ENCODE measurements at places on chromosomes 2 and 18. TPM values are rescaled to one million over a fixed set of nuclear protein-coding genes. Genes with fewer than 3 reads are reported as not detected.

DNA sequence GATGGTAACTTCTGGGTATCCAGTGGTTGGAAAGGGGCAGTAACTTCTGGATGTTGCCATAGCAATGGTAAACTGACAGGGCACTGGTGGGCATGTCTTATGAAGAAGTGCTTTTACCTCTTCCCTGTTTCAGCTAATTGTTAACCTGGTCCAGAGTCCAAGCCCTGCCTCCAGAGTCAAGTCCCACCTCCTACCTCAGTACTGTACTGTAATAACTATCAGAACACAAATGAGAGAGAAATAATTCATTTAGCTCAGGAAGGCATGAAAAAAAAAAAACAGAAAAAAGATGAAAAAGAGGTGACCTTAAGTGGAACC, 237.0 kb downstream of the ZNF804A start:
- no peaks in the 10 kb centered on the region for H3K4me1 ChIP-seq
- H3K4me3 ChIP-seq = no peak overlapping the region
- DNase-seq = no peak
- no peak overlapping the region for H3K27ac ChIP-seq

GRCh38 chr18:32730620-32731091, 42.2 kb downstream of the KLHL14 start:
- H3K4me3 ChIP-seq = no peak overlapping the region
- H3K4me1 ChIP-seq = no peaks in the 10 kb centered on the region
- H3K27me3 ChIP-seq = no peaks in the 10 kb centered on the region
- H3K27ac ChIP-seq = no peak overlapping the region
- H3K36me3 ChIP-seq = peaks cover 2% of the 10 kb centered on the region
- DNase-seq = no peak

Gene GYPC
- 14.0 TPM for total RNA-seq

DNA sequence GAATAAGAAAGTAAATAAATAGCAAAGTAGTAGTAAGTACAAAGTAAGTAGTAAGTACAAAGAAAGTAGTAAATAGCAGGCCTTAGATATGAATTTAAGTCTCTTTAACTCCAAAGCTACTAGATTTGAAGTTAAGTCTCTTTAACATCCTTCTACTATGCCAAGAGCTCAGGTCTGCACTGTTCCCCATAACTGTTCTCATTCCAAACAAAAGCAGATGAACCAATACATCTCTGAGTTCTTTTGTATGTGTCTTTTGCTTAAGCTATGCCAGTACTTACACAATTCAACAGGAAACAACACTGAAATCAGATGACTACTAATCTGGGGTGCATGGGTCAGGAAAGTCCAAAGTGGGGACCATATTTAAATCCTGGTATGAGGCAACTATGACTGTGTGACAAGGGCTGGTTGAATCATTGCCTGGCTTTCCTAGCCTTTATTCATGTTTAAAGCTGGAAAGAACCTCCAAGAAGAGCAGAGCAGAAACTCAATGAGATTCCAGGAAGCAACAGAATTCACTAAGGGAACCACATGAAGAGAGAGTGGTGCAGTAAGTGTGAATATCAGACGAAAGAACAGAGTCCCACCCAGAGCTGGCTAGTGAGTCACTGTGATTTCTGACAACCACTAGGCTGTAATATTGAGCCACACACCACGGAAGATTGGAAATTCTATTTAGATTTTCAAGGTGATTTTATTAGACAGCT, 51.0 kb upstream of the CYP26B1 start:
- H3K27me3 ChIP-seq = no peaks in the 10 kb centered on the region
- no peak overlapping the region for H3K4me3 ChIP-seq
- no peak overlapping the region for H3K27ac ChIP-seq
- no peaks in the 10 kb centered on the region for H3K36me3 ChIP-seq
- DNase-seq = no peak
- no peaks in the 10 kb centered on the region for H3K4me1 ChIP-seq

GRCh38 chr2:180933332-180933731, 47.1 kb upstream of the UBE2E3 start:
- no peaks in the 10 kb centered on the region for H3K27me3 ChIP-seq
- no peak for DNase-seq
- H3K4me3 ChIP-seq = no peak overlapping the region
- no peak overlapping the region for H3K27ac ChIP-seq

DNA sequence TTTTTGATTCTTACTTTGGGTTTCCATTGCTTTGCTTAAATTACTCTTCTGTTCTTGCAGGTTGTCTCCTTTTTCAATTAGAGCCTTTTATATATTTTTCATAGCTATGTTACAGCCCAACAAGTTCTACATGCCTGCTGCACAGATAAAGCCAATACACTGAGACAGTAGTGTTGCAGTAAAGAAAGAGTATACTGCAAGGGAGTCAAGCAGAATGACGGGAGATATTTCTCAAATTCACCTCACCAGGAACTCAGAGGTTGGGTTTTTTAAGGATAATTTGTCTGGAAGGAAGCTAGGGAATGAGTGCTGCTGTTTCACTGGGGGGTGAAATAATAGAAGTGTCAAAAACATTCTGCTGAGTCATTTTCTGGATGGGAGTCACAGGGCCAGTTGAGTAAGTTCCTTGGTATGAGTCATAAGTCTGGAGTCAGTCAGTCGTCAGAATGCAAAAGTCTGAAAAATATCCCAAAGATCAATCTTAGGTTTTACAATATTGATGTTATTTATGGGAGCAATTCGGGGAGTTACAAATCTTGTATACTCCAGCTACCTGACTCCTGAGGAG, 193.0 kb upstream of the RGPD4 start:
- no peaks in the 10 kb centered on the region for H3K4me1 ChIP-seq
- peaks cover 19% of the 10 kb centered on the region for H3K36me3 ChIP-seq
- H3K27ac ChIP-seq = no peak overlapping the region
- no peak overlapping the region for H3K4me3 ChIP-seq

- H3K36me3 ChIP-seq = no peaks in the 10 kb centered on the region
- no peak overlapping the region for H3K4me3 ChIP-seq
- DNase-seq = no peak
- no peaks in the 10 kb centered on the region for H3K4me1 ChIP-seq
- H3K27ac ChIP-seq = no peak overlapping the region
Measured at GRCh38 chr2:113797237-113797636, 40.8 kb upstream of the SLC35F5 start.

DNA sequence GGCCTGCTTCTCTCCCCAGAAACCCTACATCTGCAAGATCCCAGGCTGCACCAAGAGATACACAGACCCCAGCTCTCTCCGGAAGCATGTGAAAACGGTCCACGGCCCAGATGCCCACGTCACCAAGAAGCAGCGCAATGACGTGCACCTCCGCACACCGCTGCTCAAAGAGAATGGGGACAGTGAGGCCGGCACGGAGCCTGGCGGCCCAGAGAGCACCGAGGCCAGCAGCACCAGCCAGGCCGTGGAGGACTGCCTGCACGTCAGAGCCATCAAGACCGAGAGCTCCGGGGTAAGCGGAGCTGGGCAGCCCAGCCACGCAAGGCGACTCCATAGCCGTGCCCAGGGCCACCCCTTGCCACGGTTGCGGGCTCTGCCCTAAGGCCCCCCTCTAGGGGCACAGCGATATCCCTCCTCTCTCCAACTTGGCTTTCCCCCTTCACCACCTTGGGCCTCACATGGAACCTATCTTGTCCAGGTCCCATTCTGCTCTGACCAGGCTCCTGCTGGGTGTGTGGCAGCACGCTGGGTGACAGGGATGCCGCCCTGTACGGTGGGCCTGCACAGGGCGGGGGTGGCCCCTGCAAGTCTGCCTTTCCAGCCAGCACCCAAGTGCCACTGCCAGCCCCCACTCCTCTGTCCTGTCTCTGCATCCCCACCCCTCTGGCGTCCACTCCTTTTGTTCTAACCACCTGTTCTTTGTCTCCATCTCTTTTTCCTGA, 248.9 kb downstream of the GLI2 start:
- no peak overlapping the region for H3K4me3 ChIP-seq
- no peak for DNase-seq
- no peaks in the 10 kb centered on the region for H3K4me1 ChIP-seq
- H3K27ac ChIP-seq = no peak overlapping the region
- no peaks in the 10 kb centered on the region for H3K27me3 ChIP-seq
- H3K36me3 ChIP-seq = peaks cover 66% of the 10 kb centered on the region

GRCh38 chr2:67619204-67619603, 222.1 kb downstream of the ETAA1 start:
- DNase-seq = no peak
- H3K4me1 ChIP-seq = no peaks in the 10 kb centered on the region
- H3K27ac ChIP-seq = no peak overlapping the region
- H3K27me3 ChIP-seq = no peaks in the 10 kb centered on the region
- H3K4me3 ChIP-seq = no peak overlapping the region
- no peaks in the 10 kb centered on the region for H3K36me3 ChIP-seq

Gene UGT1A3
- not detected for total RNA-seq

GRCh38 chr2:72813841-72814240, 12.0 kb downstream of the EXOC6B start:
- H3K27ac ChIP-seq = no peak overlapping the region
- H3K36me3 ChIP-seq = peaks cover 16% of the 10 kb centered on the region
- no peaks in the 10 kb centered on the region for H3K27me3 ChIP-seq
- no peak for DNase-seq
- no peak overlapping the region for H3K4me3 ChIP-seq

Gene MCFD2
- 64.6 TPM for total RNA-seq

GRCh38 chr18:10579079-10579867, 53.4 kb downstream of the NAPG start:
- no peaks in the 10 kb centered on the region for H3K27me3 ChIP-seq
- DNase-seq = no peak
- peaks cover 30% of the 10 kb centered on the region for H3K36me3 ChIP-seq
- no peak overlapping the region for H3K4me3 ChIP-seq
- H3K27ac ChIP-seq = no peak overlapping the region

DNA sequence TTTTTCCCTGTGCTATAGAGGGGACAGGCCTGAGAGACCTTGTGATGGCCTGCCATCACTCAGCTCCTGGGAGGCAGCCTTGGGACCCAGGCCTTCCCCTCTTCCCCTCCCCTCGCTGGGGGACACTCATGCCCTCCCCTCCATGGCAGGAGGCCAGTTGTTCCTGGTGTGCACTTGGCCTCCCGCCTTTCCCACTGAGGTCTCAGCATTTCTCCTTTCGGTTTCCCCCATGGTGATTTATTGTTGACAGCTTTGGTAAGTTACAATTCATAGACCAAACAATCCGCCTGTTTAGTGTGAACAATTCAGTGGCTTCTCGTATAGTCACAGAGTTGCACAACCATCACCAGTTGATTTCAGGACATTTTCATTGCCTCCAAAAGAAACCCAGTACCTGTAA, 10.2 kb upstream of the CNDP1 start:
- H3K27ac ChIP-seq = no peak overlapping the region
- H3K36me3 ChIP-seq = peaks cover 45% of the 10 kb centered on the region
- peak; percentile 10 for DNase-seq
- H3K4me1 ChIP-seq = no peaks in the 10 kb centered on the region
- no peak overlapping the region for H3K4me3 ChIP-seq

Gene SERPINB3
- 1.7 TPM for total RNA-seq

- no peak for DNase-seq
- no peak overlapping the region for H3K27ac ChIP-seq
- no peaks in the 10 kb centered on the region for H3K36me3 ChIP-seq
- no peak overlapping the region for H3K4me3 ChIP-seq
- no peaks in the 10 kb centered on the region for H3K27me3 ChIP-seq
- no peaks in the 10 kb centered on the region for H3K4me1 ChIP-seq
Measured at GRCh38 chr18:12397254-12397653, 10.5 kb upstream of the PRELID3A start.

DNA sequence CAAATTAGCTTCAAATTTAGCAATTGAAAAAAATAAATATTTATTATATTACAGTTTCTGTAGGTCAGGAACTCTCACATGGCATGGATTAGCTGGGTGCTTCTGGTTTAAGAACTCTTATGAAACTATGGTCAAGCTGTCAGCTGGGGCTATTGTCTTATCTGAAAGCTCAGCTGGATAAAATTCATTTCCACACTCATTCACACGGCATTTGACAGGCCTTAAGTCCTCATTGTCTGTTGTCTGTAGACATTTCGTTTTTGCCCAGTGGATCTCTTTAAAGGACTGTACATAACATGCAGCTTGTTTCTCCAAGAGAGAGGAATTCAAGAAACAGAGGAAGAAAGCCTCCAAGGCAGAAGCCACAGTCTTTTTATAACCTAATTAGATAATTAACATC, 1556.8 kb upstream of the SLC39A10 start:
- no peak overlapping the region for H3K27ac ChIP-seq
- H3K4me3 ChIP-seq = no peak overlapping the region
- H3K27me3 ChIP-seq = no peaks in the 10 kb centered on the region
- DNase-seq = no peak

Gene FHL2
- 36.9 TPM for total RNA-seq

Gene ADRA2B
- 2.7 TPM for total RNA-seq

Gene CCNT2
- total RNA-seq = 39.3 TPM

GRCh38 chr2:124211461-124211860, 186.4 kb downstream of the CNTNAP5 start:
- H3K27ac ChIP-seq = no peak overlapping the region
- DNase-seq = no peak
- H3K4me1 ChIP-seq = no peaks in the 10 kb centered on the region
- H3K36me3 ChIP-seq = no peaks in the 10 kb centered on the region
- H3K4me3 ChIP-seq = no peak overlapping the region

DNA sequence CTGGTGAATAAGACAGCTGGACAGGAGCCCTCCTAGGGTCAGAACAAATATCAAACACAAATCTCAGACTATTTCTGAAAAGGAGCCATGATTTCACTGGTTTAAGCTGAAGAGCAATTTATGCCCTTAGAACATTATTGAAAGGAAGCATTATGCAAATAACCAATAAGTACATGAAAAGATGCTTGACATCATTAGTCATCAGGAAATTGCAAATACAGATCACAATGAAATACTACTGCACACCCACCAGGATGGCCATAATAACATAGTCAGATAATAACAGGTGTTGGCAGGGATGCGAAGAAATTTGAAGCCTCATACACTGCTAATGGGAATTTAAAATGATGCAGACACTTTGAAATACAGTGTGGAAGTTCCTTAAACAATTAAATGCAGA, 176.4 kb upstream of the RAB6C start:
- DNase-seq = no peak
- H3K27me3 ChIP-seq = no peaks in the 10 kb centered on the region
- H3K4me1 ChIP-seq = peaks cover 13% of the 10 kb centered on the region
- H3K4me3 ChIP-seq = no peak overlapping the region

GRCh38 chr2:203662951-203663350, 43.5 kb upstream of the CD28 start:
- no peak overlapping the region for H3K27ac ChIP-seq
- no peaks in the 10 kb centered on the region for H3K36me3 ChIP-seq
- no peak overlapping the region for H3K4me3 ChIP-seq
- no peaks in the 10 kb centered on the region for H3K27me3 ChIP-seq

- H3K27ac ChIP-seq = no peak overlapping the region
- H3K27me3 ChIP-seq = no peaks in the 10 kb centered on the region
- no peak overlapping the region for H3K4me3 ChIP-seq
- no peaks in the 10 kb centered on the region for H3K4me1 ChIP-seq
Measured at GRCh38 chr2:53317861-53318260, 449.7 kb upstream of the CHAC2 start.

Gene ABCG5
- not detected for total RNA-seq

GRCh38 chr2:197054437-197054836, 127.9 kb upstream of the PGAP1 start:
- no peaks in the 10 kb centered on the region for H3K27me3 ChIP-seq
- no peaks in the 10 kb centered on the region for H3K4me1 ChIP-seq
- no peak overlapping the region for H3K27ac ChIP-seq
- H3K36me3 ChIP-seq = no peaks in the 10 kb centered on the region
- no peak for DNase-seq
- no peak overlapping the region for H3K4me3 ChIP-seq
